ENCODE measurements at places on chromosomes 6 and 20.

- DNase-seq, result no peak
Observed at GRCh38 chr20:6827472-6827871, 60.0 kb downstream of the BMP2 start.

DNA sequence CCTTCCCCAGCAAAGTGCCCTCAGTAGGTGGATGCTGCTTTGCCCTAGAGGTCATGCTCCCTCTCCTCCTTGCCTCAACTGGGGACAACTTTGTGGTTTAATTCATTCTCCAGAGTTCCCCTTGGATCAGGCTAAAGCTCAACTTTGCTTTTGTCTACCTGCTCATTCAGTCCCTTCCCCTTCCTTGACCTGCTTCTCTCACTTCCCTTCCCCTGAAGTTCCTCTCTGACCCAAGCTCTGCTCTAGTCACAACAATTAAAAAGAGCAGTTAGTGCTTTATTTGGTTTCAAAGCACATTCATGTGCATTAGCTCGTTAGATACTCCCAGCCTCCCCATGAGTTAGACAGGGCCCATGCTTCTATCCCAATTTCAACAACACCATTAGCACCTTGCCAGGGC is 71.3 kb downstream of the DZANK1 start:
- DNase-seq, result no peak

DNA sequence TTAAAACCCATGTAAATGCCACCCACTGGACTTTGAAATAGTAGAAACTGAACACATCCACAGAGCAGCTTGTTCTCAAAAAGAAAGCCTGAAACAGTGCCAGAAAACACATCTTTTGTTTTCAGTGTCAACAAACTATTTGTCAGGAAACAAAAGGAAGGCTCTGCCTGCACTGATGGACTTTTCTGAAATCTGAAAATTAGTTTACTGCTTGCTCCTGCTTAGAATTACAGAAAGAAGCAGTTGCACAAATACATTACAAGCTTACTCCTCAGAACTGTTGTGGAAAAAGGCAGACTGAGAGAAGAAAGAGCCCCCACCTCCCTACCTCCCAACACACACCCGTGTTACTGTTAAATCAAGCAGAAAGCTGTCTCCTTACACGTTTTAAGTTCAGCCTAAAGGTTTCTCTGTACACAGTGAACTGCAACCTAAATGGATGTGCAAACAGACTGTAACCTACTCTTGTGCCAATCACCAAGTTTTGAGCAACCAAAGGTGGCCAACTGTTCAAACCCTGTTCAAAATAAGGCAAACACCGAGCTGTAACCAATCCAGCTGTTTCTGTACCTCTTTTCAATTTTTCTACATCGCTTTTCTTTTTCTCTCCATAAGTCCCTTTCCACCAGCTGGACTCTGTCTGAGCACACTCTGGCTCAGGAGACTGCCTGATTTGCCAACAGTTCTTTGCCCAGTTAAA is 43.7 kb downstream of the FRK start:
- no peak for DNase-seq

- no peak for DNase-seq
Observed at GRCh38 chr6:132390017-132390416, 11.3 kb downstream of the MOXD1 start.
